ENCODE measurements at places on chromosomes 7 and 10.

GRCh38 chr10:131961777-131962662, 19.7 kb downstream of the BNIP3 start:
- DNase-seq: peak; percentile 8

DNA sequence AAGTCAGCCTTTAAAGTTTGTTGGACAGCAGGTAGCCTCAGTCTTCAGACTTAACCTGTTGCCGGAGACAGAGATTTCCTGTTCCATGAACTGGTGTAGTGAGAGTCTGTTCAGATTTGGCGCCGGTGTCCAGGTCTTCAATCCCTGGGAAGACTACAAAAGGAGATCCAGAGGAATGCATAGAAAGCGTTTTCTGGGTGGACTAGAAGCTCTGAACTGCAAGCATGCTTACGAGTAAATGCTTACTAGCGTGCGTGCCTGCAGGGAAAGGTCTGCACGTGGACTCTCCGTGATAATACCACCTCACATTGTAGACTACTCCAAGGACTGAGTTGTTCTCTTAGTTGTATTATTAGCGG, 878 bp downstream of the GLRX3 start:
- DNase-seq: no peak

GRCh38 chr7:562789-563628, 43.4 kb upstream of the PDGFA start:
- DNase-seq: no peak

DNA sequence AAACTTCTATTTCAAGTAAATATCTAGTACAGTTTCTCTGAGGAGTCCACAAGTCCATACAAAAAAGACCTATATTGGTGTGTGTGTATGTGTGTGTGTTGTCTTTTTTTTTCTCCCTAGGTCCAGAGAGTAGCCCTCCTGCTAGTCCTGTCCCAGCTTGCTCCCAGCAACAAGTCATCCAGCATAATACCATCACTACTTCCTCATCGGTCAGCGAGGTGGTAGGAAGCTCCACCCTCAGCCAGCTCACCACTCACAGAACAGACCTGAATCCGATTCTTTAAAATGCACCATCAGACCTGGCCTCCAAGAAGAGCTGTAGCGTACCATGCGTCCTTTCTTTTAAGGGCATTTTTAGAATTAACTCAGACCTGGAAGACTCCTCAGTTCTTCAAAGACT, 139.1 kb downstream of the TRIL start:
- no peak for DNase-seq

DNA sequence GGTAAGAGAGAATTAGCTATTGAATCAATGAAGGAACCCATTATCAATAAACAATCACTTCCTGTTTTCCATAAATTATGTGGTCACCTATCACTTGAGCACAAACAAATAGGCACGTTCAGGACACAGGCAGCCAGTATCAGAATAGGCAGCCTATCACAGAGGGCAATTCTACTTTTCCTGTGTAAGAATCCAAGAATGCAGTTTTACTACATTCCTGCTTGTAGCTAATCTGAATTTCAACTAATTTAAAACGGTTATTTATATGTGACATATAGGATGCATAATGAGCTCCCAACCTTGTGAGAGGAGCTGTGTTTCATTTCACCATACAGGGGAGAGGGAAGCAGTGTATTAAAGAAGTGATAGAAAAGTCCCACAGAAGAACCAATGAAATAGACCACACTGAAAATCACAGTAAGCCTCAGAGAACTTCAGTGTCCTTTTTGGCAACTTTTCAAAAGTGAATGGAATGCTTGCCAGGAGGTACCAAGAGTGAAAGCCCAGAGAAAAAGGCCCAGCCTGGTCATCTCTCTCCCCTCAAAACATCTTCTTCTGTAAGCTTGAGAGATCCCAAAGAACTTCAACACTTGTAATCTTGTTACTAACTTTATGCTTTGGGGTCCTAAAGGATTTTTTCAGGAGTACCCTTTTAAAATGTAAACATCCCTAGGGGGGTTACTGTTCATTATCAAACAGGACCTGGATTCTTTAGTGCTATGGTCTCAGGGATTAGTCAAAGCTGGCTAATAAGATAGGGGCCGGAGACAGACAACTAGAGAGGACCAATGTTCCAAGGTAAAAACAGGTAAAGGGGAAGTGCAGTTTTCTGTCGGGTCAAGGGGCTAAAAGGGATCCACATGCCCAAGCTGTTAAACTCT, 1.3 kb downstream of the IMMP2L start:
- no peak for DNase-seq

- peak; percentile 47 for DNase-seq
Observed at GRCh38 chr7:130732980-130733930, 752 bp downstream of the KLF14 start.

- peak; percentile 64 for DNase-seq
Observed at GRCh38 chr7:140230861-140231770, 54.3 kb upstream of the KDM7A start.

DNA sequence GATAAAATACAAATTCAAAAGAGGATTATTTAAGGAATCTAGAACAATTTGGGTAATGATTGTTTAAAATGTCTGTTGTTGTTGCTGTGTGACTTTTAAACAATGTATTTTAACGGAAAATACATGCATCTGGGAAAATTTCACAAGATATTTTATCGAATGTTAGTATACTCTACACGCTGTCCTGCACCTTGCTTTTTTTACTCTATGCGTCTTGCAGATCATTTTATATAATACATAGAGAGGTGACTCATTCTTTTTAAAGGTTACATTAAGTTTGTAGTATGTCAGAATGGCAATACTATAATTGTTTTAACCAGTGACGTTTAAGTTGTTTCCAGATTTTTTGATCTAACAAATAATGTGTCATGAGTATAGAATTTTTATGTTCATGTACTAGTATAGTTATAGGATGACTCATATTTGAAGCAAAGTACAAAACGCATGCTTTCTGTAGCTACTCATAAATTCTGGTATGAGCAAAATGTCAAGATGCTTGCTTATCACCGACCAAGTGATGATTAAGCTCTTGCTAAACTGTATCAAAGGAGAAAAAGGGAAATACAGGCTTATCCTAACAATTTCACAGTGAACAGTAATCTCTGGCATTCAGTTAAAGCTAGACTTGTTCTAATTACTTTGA, 4.9 kb downstream of the DKK1 start:
- DNase-seq: no peak

- no peak for DNase-seq
Observed at GRCh38 chr7:83791737-83792136, 142.8 kb upstream of the SEMA3E start.

- no peak for DNase-seq
Observed at GRCh38 chr7:73786588-73786987, 16.5 kb upstream of the CLDN3 start.

DNA sequence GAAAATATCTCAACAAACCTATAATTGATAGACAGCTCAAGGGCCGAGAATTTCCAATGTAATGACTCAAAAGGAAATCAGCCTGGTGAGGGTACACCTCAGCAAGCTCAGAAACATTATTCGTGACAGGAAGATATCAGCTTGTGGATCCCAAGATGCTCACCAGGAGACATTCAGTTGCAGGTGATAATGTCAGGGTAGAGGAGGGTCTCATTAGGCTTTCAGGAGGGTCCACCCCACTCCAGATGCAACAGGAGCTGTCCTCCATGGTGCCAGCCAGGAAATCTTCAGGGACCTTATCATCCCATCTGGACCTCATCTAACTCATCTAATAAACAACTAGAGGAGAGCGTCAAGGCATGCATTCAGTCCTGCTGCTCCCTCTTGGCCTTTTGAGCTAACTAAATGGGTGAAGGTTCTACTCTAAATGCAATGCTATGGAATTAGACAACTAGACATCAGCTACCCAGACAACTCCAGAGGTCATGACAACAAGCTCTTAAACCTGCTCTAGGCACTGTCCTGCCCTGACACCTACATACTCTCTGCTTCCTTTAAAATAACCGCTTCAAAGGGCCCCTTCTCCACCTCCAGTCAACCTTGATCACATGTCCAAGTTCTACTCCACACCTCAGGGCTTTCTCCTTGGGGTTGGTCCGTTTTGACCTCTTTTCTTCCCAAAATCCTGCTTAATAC, 4.3 kb upstream of the GIMAP5 start:
- DNase-seq: no peak

DNA sequence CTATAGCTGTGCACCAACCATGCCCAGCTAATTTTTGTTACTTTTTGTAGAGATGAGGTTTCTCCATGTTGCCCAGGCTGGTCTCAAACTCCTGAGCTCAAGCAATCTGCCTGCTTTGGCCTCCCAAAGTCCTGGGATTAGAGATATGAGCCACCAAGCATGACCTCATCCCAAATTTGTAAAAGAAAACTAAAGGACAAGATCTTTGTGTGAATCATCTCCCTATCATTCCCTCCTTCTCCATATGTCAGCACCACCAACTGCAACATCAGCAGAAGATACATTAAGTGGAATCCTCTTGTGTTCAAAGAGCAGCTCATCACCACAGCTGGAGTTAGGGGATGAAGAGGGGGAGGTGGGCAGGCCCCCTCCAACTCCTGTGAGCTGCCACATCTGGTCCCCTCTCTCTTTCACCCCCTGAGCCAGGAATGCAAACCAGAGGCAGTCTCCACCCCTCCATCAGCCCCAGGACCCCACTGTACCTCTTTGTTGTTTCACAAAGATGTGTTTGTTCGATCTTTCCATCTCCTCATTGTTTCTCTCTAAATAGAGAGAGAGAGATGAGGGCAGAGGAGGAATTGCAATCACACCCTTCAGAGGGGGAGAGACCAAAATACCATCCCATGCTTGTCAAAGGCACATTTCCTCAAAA, 47.3 kb upstream of the PIP4K2A start:
- DNase-seq: no peak

DNA sequence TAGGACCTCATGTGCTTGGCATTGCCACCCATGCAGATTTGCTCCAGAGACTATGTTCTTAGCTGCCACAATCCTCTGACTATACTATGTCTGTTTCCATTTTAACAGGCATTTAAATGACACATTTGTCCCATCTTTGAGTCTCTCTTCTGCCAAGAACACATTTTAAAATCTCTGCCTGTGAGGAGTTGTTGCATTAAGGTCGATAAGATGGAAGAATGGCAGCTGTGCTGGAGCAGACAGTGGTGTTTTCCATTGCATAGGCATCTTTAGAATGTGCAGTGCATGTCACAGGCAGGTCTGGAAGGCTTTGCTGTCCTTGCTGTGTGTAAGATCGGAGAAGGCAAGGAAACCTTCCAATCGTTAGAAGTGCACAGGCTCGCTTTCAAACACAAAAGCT, 70.9 kb upstream of the CELF2 start:
- DNase-seq: no peak

GRCh38 chr7:37342688-37343471, 105.8 kb downstream of the ELMO1 start:
- peak; percentile 76 for DNase-seq

- no peak for DNase-seq
Observed at GRCh38 chr10:6187278-6187677, 15.5 kb upstream of the PFKFB3 start.

DNA sequence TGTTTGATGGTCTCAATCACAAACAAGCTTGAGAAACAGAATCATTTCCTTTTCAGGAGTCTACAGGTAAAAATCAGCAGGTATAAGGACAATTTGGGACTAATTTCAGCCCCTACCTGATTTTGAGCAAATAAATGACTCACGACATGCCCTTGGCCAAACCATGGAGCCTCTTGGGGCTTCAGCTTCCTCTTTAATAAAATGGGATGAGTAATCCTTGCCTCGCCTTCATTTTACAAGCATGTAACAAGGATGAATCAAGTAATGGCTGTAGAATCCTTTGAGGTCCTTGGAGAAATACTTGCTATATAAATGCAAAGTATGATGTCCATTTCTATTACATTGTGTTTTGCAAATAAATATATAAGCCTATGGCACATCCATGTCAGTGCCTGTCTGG, 212.8 kb upstream of the PODXL start:
- no peak for DNase-seq

- DNase-seq: no peak
Observed at GRCh38 chr10:80171248-80171660, 34.1 kb downstream of the ANXA11 start.

DNA sequence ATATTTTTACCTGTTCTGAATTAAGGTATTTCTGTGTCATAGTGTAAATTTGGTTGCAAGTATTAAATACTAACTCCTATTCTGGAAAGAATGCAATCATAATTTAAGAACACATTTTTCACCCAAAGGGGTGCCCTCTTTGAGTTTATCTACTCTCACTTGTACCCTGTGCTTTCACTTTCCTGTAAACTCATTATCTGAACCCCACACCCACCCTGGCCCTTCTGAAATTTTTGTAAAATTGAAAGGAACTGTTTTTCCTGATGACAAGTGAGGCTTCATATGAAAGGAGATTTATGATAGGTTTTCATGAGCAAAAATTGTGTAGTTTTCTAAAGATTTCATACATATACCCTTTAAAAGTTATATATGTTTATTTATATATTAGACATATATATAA, 134.5 kb downstream of the WNT2 start:
- no peak for DNase-seq

DNA sequence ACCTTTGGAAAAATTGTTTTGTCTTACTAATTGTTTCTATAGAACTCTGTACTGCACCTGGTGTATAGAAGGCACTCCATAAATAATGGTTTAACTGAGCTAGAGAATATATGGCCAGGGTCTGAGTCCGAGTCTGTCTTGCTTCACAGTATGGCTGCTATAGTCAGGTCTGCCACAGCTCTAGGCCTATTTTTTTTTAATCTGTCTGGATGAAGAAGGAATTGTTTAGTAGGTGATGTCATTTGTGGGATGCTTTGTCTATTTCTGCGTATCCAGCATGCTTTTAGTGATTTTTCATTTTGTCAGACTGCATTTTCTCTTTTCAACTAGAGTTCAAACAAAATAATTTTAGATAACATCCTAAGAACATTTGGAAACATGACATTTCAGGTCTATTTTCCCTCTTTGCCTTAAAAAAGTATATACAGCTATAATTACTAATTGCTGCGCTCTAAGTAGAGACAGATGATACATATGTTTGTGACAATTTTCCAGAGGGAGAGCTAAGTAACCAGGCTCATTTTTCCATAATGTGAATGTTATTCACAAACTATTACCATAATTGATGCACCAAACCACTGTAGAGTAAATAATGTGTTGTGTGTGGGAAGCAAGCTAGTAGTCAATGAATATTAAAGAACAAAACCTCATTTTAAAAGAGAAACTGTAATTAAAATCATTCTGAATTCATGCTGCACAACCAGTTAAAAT, 361.7 kb downstream of the AUTS2 start:
- no peak for DNase-seq

DNA sequence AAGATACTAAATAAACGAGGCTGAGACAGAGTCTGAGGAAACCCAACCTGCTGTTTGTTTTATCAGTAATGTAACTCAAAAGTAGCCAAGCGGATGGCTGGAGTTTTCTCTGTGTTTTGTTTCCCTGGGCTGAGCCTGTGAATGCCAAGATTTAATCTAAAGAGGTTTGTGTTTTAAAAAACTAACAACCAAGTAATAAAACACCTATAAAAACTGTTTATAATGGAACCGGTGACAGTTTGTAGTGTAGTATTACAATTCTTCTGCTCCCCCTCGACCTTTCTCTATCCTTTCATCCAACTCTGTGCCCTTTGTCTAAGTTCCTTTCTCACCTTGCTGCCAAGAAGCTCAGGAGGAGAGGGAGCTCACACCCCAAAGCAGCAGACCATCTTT, 2.6 kb upstream of the KAT6B start:
- no peak for DNase-seq
